Fibroblast of villous mesenchyme (primary cell): ENCODE measurements at places on chromosomes 13 and 19. TPM values are rescaled to one million over a fixed set of nuclear protein-coding genes. Genes with fewer than 3 reads are reported as not detected.

The SGTA gene
- 44.5 and 50.9 TPM in 2 replicates for total RNA-seq

The CPAMD8 gene
- total RNA-seq, result 0.43 and 0.64 TPM in 2 replicates

The IFNL1 gene
- not detected in 2 replicates for total RNA-seq

The ERF gene
- total RNA-seq, result 27.6 and 32.5 TPM in 2 replicates

The SGCG gene
- 0.32 TPM in 1 of 2 replicates, not detected in the other for total RNA-seq

The TEX101 gene
- total RNA-seq, result not detected in 2 replicates

The MCEMP1 gene
- total RNA-seq, result not detected in 2 replicates

The DNMT1 gene
- total RNA-seq, result 56.1 and 60.2 TPM in 2 replicates

The DIRAS1 gene
- under 0.01 and 0.32 TPM in 2 replicates for total RNA-seq

The GIPC3 gene
- 0.32 and 0.43 TPM in 2 replicates for total RNA-seq

The ZNF234 gene
- total RNA-seq, result 8.4 and 12.5 TPM in 2 replicates

The RASIP1 gene
- 0.97 and 2.6 TPM in 2 replicates for total RNA-seq

The LPAR2 gene
- total RNA-seq, result 0.86 and 0.97 TPM in 2 replicates

The ELSPBP1 gene
- total RNA-seq, result not detected in 2 replicates

The F7 gene
- total RNA-seq, result not detected in 2 replicates

The PSG7 gene
- not detected in 2 replicates for total RNA-seq

The ZNF784 gene
- 5.6 and 7.4 TPM in 2 replicates for total RNA-seq

The ZNF442 gene
- 0.64 and 1.3 TPM in 2 replicates for total RNA-seq
